WTC11 (cell line): ENCODE measurements at places on chromosomes 4 and X.

DNA sequence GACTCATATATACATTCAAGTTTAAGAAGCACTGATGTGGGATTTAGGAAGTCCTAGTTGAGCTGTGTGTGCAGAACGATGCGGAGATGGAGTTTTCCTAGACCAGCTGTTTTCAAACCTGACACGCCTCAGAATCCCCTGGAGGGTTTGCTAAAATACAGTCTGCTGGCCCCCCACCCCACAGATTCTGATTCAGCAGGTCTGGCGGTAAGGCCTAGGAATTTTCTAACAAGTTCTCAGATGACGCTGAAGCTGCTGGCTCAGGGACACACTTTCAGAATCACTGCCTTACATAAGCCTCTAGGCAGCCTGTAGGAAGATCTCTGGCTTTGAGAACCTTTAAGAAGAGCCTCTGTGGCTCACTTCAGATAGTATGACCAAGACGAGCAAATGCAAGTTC lies 73.1 kb downstream of the PHEX start:
- DNase-seq: no peak

DNA sequence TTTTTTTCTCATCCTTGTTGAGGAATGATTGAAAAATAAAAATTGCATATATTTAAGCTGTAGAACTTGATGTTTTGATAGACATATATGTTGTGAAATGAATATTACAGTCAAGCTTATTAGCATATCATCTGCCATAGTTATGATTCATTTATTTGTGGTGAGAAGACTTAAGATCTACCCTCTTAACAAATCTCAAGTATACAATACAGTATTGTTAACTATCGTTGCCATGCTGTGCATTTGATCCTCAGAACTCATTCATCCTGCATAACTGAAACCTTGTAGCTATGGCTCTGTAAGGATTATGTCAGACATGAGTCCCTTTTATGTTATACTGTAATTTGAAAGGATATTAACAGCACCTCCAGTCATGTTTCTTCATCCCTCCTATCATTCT lies 2045.3 kb downstream of the ARAP2 start:
- DNase-seq: no peak

DNA sequence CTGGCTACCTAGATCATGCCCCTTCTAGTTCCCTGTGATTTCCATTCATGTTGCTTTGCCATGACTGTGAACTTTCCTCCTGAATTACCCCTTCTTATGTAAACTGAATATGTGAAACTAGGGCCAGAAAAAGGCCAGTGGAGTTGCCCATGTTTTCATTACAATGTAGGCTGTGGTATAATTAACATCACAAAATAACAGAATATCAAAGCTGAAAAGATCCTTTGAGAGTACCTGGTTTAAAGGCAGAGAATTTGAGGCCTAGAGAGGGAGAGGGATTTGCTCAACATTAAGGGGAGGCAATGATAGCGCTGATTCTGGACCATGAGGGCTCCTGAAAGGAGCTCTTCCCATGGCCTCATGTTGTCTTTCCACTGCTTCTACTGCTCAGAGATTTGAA lies 392.2 kb downstream of the OPHN1 start:
- no peak for DNase-seq

DNA sequence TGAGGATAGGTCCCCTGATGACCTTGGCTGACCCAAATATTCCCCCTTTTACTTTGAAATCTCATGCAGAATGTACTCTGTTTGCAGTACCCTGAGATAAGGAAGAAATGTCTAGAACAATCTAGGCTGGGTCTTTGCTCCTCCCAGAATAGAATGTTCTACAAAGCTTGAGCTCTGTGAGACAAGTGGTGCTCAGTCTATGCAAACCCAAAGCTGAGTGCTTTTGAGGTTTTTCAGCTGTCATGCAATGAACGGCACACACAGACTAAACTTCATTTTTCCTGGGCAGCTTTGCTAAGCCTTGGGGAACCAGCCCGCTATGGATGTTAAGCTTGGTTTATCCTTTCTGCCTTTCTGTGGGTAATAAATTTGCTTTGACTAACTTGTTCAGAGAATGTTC lies 513.6 kb downstream of the FAT4 start:
- DNase-seq: no peak

DNA sequence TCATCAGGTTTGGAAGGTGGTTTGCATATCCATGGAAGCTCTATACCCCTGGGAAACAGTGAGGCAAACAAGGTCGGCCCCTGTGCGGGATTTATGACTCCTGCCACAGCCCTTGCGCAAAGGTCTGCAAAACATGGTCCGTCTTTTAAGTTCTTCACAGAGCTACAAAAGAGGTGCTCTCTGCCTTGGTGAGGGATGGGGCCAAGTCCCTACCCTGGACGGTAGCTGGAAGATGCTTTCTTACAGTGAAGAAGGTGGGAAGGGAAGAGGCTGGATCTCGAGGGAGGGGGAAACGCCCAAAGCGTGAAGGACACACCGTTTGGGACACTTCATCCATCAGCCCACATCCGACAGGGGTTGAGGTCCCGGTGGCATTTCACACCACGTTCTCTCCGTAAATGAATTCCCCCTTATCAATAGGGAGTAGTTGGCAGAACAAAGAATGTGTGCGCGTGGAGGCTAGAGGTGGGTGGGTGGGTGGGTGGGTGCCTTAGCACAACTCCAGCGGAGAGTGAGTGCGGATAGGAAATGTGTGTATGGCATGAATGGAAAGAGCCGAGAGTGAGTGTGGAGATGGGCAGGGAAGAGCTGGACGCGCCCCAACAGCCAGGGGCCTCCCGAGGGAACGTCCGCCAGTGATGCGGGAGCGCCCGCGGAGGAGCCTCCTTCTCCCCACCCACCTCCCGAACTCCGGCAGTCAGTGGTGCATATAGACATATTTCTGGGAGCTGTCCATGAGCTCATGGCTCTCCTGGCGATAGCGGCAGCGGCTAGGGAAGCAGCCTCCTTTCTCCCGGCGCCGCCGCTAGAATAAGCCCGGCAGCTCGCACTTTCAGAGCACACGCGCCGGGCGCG lies 68.3 kb downstream of the LARP7 start:
- peak; percentile 47 for DNase-seq

DNA sequence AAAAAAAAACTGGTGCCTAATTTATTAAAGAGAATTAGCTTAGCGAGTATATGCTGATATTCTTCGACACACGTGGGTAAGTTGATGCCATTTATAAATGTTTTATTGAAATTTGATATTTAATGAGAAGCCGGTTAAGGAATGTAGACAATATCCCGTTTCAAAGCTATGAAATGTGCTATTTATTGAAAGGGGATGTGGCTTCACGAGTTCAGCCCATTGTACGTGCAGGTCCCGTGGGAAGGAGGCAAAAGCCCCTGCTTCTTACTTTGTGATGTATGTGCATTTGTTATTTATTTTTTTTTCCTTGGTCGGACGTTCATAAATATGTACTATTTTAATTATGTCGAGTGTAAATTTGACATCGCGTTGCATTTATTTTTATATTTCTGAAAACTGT lies 20.2 kb downstream of the SHOX start:
- no peak for DNase-seq

- no peak for DNase-seq
These were observed 64.1 kb upstream of the UBQLN2 start for GRCh38 chrX:56499372-56499771.

DNA sequence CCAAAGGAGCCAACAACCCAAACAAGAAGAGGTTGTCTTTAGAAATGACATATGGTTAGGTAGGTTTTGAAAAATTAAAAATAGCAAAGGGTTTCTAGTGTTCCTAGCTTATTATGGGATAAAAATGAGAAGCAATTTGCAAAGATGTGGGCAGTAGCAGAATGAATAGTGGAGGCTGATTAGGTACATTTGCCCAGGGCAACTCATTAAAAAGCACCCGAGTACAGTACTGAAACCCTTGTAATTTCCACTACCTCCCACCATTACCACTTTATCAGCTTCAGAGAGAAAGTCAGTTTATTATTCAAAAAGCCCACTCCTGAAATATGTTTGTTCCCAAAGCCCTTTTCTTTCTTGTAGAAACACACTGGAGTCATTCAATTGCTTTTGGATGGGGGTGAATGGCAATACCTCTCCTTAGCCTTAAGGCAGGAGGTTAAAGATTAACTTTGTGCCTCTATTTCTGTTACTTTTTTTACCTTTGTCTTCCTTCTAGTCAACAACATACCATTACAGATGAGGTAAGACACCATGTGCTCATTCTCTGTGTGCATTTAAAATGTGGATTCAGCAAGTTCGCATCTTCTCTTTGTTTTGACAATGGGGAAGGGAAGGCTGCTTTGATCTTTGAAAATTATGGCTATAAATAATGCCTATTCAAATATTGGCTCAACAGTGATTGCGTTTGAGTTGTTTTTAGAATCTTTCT lies 353.8 kb upstream of the CASK start:
- no peak for DNase-seq
